ENCODE measurements at places on chromosomes 4 and X.

GRCh38 chr4:165873298-165874071 lies 448 bp downstream of the TLL1 start:
- no peak for DNase-seq

GRCh38 chrX:64850371-64851082 lies 125.7 kb downstream of the ZC4H2 start:
- DNase-seq: no peak

GRCh38 chrX:109199726-109200125 lies 282.2 kb downstream of the GUCY2F start:
- no peak for DNase-seq

GRCh38 chrX:150207733-150208132 lies 155.4 kb upstream of the MAMLD1 start:
- no peak for DNase-seq
